ENCODE measurements at places on chromosomes 5 and 9.

DNA sequence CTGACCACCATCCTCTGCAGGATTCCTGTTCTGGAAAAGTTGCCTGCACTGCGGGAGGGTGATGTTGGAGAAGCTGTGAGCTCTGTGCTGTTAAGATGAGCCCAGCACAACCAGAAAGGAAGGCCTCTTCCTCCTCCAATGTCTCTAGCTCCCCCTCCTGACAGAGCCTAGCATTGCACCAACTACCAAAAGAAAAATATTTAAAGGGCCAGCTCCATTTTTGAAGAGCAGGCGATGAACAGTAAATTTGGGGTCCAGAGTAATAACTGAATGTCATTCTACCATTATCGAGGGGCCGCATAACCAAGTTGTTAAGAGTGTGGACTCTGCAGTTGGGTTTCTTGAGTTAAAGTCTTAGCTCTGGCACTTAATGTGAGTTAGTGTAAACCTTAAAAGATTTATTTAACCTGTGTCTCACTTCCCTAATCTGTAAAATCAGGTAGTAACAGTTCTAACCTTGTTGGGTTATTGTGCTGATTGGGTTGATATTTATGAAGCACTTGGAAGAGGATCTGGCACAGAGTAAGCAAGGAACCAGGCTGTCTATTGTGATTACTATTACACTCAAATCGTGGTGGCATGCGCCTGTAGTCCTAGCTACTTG, 3.9 kb downstream of the TEX53 start:
- peak; percentile 16 for DNase-seq

GRCh38 chr5:35799753-35800152, 56.9 kb upstream of the IL7R start:
- no peak for DNase-seq

GRCh38 chr9:37914701-37915358, 10.9 kb upstream of the SLC25A51 start:
- no peak for DNase-seq

DNA sequence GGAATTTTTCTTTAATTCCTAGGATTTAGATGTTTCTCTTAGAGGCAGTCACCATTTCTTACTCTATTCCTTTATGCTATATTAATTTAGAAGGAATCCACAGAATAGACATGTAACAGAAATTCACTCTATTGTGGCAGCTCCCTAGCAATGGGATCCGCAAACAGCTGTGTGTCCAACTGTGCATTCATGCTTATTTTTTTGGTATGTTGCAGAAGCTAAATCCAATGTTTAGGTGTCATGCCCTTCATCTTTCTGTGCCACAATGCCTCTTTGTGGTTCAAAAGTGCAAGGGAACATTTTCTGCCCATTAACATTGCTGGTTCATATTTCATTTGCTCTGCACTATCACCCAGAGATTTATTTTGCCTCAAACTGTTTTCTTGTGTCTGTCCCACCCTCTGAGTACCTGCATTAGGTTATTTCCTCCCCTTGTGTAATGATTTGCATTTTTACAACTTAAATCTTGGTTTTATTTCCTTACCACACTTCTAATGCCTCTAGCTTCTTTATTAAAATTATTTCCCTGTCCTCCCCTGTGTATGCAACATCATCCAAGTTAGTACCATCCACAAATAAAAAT, 816.5 kb downstream of the EFNA5 start:
- no peak for DNase-seq

DNA sequence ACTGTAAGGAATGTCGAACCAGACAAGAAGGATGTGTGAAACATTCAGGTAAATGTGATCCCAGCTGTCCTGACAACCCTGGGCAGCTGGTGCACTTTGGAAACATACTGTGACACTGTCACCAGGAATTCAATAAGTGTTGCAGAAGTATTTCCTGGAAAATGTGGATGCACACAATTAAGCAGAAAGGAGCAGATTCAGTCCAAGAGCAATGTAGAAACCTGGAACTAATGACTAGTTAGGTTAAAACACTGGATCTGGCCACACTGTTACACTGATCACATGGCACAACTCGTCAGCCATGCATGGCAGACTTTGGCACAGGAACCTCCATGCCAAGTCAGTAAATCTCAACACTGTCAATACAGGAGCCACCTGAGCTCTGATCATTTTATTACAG, 109.0 kb downstream of the FAM174A start:
- no peak for DNase-seq

DNA sequence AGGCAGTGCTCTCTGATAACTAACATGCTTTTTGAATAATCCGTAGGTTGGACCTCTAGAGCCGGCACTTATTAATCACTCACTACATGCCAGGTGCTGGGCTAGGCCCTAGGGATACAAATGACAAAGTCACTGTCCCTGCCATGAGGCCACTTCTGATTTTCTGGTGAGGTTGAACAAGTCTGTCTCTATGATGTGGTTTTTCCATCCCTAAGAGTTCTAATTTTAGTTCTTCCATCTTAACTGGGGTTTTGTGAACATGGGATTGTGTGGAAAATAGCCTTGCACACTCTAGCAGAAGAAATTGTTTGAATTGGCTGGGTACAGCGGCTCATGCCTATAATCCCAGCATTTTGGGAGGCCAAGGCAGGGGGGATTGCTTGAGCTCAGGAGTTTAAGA, 64.6 kb downstream of the IL31RA start:
- no peak for DNase-seq

DNA sequence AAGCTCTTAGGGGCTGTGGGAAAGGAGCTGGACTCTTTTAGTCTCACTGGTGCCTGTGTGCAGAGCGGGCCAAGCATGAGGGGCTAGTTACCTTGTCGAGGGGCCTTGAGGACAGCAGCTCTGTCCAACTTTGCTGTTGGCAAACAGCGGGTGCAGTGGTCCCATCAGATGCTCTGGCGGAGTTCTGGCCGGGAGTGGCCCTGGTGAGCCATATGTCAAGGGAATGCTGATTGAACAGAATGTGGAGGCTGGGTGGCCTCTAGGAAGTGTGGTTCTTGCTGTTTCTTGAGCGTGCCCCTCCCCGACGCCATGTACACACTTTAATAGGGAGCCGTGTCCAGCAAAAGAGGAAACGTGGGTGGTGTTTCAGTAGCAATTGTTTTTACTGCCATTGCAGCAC, 3.6 kb upstream of the ADAMTS2 start:
- no peak for DNase-seq

DNA sequence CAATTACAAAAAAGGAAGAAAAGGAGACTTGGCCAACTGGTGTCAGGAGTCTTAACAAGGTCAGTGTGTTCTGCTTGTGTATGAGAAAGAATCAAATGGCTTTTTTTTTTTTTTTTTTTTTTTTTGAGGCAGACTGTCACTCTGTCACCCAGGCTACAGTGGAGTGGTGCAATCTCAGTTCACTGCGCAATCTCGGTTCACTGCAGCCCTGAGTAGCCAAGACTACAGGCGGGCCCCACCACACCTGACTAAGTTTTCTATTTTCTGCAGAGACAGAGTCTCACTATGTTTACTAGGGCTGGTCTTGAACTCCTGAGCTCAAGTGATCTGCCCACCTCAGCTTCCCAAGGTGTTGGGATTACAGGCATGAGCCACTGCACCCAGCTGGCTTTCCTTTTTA, 3.1 kb upstream of the IL7R start:
- no peak for DNase-seq

- DNase-seq, result no peak
Observed at GRCh38 chr9:103003689-103004088, 8.6 kb downstream of the CYLC2 start.

DNA sequence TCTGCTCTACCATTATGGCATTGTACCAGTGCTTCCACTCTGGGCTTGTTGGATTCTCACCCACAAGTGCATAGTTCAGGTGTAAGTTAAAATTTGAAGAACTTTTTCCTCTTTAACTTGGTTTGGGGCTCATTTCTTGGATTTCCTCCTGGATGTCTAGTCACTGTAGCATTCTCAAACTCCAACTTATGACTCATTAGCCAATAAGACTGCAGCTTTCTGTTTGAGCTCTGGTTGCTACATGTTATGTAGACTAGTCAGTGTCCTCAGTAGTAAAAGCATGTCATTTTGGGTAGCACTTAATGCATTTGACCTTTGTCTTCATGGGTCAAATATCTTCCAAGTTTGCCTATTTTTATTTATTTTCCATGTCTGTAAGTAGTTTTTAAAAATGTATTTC, 790.8 kb downstream of the BRINP1 start:
- no peak for DNase-seq

DNA sequence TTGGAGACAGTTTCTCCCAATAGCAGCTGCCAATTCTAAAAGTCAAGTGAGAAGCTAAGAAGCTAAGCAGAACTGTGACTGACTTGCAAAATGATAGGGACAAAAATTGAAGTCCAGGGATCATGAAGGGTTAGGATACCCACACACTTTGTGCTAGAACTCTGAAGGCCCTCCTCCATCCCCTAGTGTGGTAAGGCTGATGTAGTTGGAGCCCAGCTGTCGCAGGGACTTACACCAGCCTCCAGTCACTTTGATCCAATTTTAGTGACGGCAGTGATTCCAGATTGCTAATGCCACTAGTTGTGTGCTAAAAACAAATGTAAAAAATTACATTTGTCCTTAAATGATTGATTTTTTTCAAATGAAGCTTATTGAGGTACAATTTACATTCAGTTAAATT, 742.7 kb upstream of the ZNF608 start:
- no peak for DNase-seq

GRCh38 chr5:42993516-42994245, 46.4 kb downstream of the ANXA2R start:
- peak; percentile 43 for DNase-seq

- no peak for DNase-seq
Observed at GRCh38 chr9:120117081-120117480, 462.9 kb downstream of the CDK5RAP2 start.

DNA sequence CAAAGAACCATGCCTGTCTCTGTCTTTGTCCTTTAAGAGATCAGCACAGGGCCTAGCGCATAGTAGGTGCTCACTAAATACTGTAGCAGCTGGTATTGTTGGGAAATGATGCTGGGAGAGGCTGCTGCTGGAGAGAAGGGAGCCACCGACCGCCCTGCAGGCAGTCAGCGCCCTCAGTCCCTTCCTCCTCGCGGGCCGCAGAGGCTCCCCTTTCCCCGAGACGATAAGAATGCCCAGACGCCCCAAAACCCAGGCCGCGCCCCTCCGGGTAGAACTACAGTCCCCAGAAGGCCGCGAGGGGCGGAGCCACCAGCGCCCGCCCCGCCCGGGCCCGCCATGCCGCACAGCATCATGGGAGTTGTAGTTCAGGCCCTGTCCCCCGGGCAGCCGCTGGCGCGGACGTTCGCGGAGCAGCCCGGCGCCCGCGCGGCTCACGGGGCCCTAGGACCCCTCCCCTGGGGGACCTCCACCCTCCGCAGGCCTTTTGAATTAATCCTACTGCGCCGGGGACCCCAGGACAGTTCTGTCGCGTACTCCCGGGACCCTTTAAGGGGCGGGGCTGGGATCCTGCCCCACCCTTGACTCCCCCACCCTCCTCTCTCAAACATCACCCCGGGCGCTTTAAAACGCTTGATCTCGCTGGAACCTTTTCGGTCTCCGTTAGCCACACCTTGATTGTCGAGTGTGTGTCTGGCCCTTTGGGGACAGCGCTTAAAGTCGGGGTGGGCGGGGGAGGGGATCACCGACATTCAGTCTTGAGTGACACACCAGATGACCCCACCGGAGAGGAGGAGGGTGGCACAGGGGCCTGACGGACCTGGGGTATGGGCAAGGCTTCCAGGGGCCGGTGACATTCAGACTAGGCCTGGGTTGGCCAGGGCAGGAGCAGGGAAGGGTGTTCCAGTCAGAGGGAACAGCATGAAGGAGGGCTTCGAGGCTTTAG, 24.8 kb upstream of the IER5L start:
- peak; percentile 48 for DNase-seq

DNA sequence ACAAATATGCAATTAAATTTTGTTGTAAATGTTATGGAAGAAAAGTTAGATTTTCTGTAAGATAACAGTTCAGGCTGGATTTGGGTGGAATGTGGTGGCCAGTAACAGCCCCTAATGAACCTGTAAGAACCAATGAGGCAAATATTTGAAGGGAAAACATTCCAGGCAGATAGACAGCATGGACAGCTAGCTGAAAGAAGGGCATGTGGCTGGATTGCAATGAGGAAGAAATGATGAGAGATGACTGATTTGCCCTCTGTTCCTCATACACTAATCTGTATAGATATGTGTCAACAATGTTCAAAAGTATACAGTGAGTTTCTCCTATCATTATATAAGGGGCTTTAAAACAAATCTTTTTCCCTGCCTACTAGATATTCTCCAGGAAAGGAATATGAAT, 58.8 kb downstream of the MAN2A1 start:
- no peak for DNase-seq

Measured in skin of body (tissue), 3 donors.